NCI-H2107 (cell line): ENCODE measurements at places on chromosomes 6 and 20.

- no peak for DNase-seq
These were observed 327.6 kb upstream of the CNR1 start for GRCh38 chr6:88493717-88494116.

GRCh38 chr6:2134554-2134953 is 110.9 kb downstream of the GMDS start:
- DNase-seq, result no peak

- no peak for DNase-seq
These were observed 47.3 kb upstream of the STXBP5 start for GRCh38 chr6:147156799-147157382.

- DNase-seq, result no peak
These were observed 200.8 kb downstream of the BMP7 start for GRCh38 chr20:57065646-57066045.

- DNase-seq, result no peak
These were observed 261.4 kb downstream of the LRFN2 start for GRCh38 chr6:40325791-40326190.

GRCh38 chr6:105121981-105122380 is 57.8 kb downstream of the POPDC3 start:
- no peak for DNase-seq

DNA sequence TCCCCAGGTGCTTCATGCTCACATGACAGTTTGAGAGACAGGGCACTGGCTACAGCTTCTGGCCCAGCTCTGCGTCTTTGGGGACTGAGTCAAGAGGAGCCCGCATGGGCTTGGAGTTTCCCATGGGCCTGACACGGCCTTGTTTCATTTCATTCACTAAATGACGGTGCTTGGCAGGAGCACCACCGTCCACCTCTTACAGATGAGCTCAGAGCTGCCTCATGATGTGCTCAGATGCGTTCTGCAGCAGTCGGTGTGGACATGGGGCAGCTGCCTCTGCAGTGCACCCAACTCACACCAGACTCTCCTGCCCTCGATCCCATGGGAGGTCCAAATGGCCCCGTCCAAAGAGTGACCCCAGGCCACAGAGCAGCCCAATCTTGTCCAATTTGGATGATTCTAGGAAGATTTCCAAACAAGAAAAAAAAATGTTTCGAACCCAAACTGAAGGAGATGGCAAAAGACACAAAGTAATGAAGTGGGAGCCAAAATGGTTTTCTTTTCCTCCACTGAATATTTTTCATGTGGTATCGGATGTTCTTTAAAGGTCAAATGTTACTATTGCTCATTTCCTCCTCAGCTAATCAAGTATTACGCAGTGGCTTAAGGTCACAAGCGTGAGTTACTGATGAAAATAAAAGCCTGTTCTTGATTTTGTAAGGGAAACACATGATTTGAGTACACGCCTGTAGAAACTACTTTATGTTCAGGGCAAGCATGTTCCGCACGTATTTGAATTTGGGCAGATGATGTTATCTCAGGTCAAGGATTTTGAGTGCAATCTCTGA is 524.2 kb downstream of the CDH26 start:
- no peak for DNase-seq

DNA sequence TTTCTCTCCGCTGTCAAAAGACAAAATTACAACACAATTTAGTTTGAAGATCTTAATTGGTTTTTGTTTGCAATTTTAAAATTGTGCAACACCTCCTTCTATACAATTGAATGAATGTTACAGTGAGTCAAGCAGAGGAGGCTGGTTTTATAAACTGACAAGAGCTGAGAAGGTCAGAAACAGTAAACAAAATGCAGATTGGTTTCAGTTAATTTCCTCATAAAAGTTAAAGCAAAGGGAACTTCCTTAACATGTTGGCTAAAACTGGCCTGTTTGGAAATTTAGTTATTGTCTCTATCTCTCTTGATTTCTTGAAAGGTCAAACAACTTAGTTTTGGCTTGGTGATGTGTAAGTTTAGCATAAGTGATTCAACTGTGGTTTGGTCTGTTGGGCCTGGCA is 22.2 kb downstream of the KHDC1L start:
- no peak for DNase-seq

GRCh38 chr6:105954148-105954547 is 132.0 kb upstream of the PRDM1 start:
- no peak for DNase-seq

GRCh38 chr6:147117580-147117979 is 86.6 kb upstream of the STXBP5 start:
- no peak for DNase-seq

DNA sequence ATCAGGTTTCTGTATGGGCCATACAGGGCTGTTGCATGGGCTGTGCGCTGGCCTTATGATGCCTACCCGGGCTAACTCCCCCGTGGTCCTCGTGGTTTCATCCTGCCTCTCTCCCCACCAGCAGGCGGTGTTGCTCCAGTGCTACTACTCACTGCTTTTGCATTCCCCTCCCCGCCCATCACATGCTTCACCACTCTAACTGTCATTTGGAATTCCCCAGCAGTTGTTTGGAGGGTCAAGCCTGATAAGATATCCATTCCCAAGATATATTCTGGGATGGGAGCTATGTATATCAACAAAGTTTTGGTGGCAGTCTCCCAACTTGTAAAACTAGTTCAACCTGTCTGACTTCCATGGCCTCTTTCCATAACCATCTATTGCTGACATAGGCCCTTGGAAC is 233.2 kb upstream of the SOX4 start:
- DNase-seq, result no peak

DNA sequence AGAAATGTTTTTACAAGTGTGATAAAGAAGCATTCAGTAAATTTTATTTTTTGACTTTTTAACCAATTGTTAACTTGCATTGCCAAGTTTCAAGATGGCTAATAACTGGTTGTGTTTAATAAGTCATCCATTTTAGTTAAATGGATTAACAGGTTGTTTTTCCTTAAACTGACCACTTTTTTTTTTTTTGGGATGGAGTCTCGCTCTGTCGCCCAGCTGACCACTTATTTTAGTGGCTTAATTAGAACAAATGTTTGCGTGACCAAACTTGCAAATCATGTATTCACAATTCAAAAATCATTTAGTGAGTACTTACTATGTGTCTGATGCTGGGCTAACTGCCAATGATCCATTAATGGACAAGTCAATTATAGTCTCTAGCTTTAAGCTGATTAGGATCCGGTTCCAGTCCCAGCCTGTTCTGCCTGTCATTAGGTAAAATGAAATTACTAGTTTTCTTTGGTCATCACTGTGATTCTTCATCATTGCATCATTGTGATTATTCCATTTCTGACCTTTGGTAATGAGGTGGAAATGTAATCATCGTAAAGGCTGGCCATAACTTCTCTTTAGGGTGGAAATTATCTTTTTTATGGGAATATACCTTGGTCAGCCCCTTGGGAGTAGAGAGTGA is 729.2 kb upstream of the MARCKS start:
- DNase-seq, result no peak

DNA sequence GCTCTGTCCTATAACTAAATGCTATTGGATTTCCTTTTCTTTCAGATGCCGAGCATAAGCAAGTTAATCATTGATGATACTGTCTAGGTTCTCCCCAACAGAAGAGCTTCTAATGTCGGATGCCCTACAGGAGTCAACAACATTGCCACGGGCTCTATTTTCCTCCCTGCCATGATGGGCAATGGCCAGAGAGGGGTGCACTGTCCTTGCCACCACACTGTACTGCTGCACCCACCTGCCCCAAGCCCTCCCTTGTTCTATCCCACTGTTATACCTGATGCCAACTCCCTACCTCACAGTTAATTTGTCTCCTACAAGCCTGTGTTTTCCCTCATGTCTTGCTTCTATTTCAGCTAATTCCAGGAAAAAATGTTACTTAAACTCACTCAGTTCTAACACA is 773.6 kb upstream of the CHD6 start:
- no peak for DNase-seq

DNA sequence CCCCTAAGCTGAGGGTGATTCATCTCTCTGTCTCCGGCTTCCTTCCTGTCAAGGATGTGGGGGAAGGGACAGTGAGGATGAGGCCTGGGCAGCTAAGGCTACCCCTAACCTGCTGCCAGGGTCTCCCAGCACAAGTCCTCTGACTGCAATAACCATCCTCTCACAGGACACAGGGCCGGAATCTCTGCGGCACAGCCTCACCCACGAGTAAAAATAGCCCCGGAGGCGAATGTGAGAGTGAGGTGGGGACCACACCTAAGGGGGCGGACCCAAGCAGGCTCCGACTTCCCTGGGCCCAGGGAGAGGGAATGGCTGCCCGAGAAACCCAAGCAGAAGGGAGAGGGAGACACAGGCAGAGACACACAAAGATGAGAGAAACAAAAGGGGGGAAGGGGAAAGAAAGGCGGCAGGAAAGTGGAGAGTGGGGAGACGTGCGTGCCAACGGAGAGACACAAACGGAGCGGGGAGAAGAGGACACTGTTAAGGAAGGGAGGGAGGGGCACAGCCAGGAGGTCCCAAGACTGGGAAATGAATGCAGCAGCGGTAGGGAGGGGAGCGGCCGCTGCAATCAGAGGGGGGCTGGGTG is 1.4 kb downstream of the CLIC1 start:
- no peak for DNase-seq

DNA sequence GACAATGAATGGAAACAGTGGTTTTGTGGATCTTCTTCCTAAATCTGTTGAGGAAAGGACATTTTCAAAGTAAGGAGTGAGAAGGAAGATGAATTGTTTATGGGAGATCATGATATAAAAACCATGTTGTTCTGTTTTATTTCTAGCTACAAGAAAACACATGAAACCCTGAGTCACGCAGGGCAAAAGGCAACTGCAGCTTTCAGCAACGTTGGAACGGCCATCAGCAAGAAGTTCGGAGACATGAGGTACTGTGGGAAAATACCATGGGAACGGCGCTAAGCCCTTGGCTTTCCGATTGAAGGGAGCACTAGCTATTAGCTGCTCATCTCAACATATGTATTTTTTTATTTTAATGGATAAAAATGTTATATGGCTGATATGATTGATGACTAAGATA is 53.6 kb downstream of the HDDC2 start:
- no peak for DNase-seq

GRCh38 chr6:26514984-26515383 is 14.9 kb downstream of the BTN1A1 start:
- DNase-seq, result no peak

DNA sequence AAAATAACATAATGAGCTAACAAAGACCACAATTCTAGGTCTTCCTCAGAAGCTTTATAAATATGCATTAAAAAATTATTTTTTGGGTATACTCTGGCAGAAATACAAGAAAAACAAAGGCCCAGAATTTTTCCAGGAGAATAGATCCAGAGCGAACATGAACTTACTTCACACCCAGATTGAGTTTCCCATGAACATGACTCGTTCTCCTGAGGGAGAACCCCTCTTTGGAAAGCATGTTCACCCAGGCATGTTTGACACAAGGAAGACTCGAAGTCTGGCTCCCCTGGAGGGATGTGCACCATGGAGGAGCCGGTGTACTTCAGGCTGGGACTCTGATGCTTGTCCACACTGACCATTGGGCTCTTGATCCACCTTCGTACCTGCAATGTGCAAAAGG is 56.1 kb downstream of the SGK1 start:
- no peak for DNase-seq

DNA sequence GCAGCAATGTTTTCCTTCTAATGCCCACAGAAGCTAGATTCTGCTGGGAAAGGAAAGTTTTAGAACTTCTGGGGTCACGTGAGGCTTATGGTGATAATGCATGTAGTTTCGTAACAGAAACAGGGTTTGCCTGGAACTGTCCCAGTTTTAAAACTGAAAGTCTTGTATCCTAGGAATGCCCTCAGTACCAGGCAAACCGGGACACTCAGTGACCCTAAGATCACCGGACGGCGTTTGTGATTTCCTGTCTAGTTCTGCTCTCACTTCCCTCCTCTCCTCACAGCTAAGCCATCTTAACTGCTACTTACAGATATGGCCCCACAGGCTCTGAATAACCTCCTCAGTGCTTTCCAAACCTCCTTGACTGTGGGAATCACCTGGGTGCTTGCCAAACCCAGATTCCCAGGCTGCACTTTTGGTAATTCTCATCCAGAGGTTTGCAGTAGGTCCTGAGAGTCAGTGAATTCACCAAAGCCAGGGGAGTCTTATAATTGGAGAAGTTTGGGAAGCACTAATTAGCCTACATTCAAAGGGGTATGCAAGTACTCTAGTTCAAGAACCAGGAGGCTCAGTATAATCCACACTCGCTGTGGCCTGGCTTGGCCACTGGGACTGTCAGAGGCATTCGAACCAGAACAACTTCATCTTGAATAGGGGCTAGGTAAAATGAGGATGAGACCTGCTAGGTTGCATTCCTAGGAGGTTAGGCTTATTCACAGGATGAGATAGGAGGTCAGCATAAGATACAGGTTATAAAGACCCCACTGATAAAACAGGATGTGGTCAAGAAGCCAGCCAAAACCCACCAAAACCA is 231.6 kb upstream of the MYLIP start:
- no peak for DNase-seq

- DNase-seq, result no peak
These were observed 32.4 kb downstream of the CPXM1 start for GRCh38 chr20:2767768-2768631.

- no peak for DNase-seq
These were observed 664.8 kb upstream of the GJE1 start for GRCh38 chr6:141467881-141468280.

GRCh38 chr6:158766621-158767455 is 52.3 kb downstream of the EZR start:
- no peak for DNase-seq

DNA sequence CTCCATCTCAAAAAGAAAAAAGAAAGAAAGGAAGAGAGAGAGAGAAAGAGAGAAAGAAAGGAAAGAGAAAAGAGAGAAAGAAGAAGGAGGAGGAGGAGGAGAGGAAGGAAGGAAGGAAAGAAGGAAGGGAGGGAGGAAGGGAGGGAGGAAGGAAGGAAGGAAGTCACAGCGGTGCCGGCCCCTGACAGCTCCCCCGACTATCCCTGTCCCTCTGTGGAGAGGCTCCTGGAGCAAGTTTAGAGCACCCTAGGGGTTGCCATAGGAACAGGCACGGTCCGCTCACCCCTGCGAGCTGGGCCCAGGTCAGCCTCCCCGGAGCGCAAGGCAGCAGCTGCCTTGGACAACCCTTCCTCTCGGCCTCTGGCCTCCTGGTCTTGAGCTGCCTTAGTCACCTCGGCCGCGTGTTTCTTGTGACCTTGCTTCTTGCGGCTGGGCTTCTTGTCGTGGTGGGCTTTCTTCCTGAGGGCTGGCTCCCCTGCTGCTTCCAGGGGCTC is 6.8 kb downstream of the BNIP5 start:
- DNase-seq, result no peak

- no peak for DNase-seq
These were observed 69.4 kb downstream of the SLC22A3 start for GRCh38 chr6:160417550-160417949.

GRCh38 chr6:130872250-130873095 is 45.3 kb downstream of the SMLR1 start:
- peak; percentile 5 for DNase-seq

GRCh38 chr20:45069261-45069660 is 31.7 kb downstream of the KCNS1 start:
- no peak for DNase-seq

GRCh38 chr20:56928007-56928406 is 298.9 kb downstream of the TFAP2C start:
- no peak for DNase-seq

DNA sequence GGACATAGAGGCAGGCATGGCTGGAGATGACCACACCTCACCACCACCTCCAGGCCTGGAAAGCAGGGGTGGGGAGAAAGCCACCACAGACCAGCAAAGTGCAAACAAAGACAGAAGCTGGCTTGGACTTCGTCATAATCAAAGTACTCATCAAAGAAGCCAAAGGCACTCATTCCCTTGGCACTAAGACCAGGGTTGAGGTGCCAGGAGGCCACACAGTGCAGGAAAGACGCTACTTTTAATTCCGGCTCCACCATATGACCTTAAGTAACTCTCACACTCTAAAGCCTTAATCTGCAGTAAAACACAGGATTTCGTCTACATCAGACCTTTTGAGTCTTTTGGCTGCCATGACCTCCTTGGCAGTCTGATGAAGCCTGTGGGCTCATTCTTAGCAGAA is 123.1 kb downstream of the HIVEP2 start:
- no peak for DNase-seq
